ENCODE measurements at places on chromosomes 3 and 15. TPM values are rescaled to one million over a fixed set of nuclear protein-coding genes. Genes with fewer than 3 reads are reported as not detected.

Gene INTS14
- total RNA-seq: 25.7 TPM

Gene SH2D7
- not detected for total RNA-seq

Gene CHRNA5
- 0.78 TPM for total RNA-seq

Gene LRRC15
- 3.8 TPM for total RNA-seq

Gene VEPH1
- 72.0 TPM for total RNA-seq

Gene TMCO5A
- not detected for total RNA-seq

Gene CAMK2N2
- 0.13 TPM for total RNA-seq

Gene GOLGA8S
- total RNA-seq: 0.10 TPM

All from smooth muscle cell of the pulmonary artery (primary cell).